ENCODE measurements at places on chromosomes 16 and 17.

DNA sequence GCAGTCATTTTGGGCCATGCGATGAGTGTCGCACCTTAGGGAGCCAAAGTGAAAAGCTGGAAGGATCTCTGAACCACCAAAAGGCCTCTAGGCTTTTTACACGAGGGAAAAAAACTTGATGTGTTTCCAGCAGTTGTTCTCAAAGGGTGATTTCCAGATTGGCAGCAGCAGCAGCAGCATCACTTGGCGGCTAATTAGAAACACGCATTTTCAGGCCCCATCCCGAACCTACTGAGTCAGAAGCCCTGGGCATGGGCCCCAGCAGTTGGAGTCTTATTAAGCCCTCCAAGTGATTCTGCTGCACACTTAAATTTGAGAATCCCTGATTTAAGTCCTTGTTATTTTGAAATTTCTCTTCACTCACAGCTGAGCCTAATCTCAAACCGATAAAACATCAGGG is 25.3 kb upstream of the PYY start:
- no peak for DNase-seq

DNA sequence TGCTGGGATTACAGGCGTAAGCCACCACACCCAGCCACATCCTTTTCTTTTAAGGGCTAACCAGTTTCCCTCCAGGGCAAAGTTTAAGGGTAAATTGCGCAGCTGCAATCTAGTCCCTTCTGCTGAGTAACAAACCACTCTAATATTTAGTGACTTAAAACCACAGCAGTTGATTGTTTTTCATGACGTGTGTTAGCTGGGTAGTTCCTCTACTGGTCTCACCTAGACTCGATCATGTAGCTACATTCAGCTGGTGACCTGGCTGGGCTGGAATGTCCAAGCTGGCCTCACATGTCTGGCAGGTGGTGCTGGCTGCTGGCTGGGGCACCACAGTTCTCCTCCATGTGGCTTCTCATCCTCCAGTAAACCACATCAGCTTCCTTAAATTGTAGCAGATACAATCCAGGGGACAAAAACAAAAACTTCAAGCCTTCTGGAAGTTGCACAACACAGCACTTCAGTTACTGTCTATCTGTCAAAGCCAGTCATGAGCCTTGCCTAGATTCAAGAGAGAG is 75.5 kb downstream of the GPRC5B start:
- DNase-seq: no peak

DNA sequence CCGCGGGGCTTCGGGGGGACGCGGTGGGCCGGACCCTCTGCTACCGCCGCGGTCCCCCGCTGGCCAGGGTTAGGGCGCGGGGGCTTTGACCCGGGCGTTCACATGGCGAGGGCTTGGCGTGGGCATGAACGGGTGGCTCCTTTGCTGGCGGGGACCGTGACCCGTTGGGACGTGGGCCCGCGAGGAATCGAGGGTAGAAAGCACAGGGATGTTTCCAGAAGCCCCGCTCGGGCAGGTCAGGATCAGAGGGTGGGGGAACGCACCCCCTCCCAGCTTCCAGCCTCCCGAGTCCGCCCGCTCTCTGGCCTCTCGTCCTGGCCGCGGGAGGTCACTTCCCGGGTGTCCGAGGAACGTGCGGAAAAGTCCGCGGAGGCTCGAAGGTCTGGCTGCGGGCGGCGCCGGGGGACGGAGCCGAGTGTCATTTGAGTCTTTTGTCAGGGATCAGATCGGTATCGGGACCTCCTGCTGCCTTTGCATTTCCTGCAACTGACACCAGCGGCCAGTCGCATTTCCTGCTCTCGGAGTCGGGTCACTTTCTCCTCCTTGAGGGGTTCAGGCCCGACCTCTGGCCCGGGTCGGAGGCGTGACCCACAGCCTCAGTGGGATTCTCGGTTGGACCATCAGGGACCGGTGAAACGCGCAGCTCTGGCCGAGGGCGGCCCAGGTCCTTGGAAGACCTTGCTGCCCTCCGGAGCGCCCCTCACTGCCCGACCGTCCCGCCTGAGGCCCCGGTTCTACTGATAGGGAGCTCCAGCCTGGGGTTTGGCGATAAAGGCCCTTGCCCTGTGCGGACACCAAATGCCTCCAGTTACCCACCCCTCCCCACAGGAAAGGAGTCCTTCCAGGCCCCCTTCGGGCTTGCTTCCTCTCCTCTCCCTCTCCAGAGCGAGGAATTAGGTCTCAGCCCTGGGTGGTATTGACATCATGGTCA is 702 bp upstream of the WNT3 start:
- DNase-seq: no peak

DNA sequence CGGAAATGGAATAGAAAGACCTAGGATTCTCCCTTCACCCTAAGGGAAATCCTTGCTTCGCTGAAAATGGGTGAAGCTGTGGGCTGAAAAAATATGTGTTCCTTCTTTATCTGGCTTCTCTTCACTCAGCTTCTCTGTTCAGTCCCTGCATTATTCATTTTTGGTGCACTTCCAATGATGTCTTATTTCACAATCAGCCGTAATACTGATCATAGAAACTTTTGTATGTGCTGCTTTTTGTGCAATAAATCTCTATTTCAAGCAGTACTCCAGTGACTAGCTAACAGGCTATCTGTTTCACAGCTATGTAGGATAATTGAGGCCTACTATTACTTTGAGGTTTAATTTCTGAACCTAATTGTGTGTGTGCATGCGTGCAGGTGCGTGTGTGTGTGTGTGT is 144.6 kb downstream of the FOXL1 start:
- DNase-seq: no peak

DNA sequence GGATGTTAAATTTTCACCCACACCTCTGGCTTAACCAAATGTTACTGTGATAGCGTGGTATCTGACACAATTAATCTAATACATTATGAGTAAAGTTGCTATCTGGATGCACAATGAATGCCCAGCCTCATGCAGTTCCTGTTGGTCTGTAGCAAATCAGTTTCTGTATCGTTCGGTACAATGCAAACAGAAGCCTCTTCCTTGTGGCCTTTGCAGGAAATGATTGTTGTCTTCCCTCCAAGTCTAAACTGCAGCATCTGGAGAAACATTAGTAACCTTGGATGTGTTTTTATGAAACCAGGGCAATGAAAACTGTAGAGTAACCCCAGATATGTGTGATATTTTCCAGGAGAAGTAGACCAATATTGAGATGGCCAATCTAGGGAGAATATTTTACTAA is 46.8 kb downstream of the CYB561 start:
- DNase-seq: no peak

DNA sequence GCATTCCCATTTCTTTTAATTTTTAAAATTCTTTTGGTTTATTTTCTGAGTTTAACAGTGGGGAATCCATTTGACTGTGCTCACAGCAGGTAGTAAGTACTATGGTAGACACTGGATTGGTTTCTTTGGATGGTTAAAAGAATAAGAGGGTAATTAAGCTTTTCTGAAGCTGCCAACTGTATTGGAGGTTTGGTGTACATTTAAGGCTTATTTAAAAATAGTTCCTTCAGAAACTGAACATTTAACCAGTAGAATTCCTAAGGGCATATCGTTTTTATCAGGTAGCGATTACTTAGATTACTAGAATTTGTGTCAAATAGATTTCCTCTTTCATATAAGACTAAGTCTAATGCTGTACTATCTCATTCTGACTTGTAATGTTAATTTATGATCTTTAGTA is 162.4 kb downstream of the PPM1E start:
- no peak for DNase-seq

DNA sequence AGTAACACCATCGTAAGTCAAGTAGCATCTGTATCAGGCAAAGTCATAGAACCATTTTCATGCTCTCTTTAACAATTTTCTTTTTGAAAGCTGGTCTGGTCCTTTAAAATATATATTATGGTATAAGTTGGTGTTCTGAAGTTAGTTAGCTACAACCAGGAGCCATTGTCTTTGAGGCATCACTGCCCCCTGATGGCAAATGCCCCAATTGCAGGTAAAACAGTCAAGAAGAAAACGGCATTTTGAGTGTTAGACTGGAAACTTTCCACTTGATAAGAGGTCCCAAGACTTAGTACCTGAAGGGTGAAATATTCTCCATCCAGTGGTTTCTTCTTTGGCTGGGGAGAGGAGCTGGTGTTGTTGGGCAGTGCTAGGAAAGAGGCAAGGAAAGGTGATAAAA is 14.1 kb downstream of the TP53 start:
- no peak for DNase-seq

DNA sequence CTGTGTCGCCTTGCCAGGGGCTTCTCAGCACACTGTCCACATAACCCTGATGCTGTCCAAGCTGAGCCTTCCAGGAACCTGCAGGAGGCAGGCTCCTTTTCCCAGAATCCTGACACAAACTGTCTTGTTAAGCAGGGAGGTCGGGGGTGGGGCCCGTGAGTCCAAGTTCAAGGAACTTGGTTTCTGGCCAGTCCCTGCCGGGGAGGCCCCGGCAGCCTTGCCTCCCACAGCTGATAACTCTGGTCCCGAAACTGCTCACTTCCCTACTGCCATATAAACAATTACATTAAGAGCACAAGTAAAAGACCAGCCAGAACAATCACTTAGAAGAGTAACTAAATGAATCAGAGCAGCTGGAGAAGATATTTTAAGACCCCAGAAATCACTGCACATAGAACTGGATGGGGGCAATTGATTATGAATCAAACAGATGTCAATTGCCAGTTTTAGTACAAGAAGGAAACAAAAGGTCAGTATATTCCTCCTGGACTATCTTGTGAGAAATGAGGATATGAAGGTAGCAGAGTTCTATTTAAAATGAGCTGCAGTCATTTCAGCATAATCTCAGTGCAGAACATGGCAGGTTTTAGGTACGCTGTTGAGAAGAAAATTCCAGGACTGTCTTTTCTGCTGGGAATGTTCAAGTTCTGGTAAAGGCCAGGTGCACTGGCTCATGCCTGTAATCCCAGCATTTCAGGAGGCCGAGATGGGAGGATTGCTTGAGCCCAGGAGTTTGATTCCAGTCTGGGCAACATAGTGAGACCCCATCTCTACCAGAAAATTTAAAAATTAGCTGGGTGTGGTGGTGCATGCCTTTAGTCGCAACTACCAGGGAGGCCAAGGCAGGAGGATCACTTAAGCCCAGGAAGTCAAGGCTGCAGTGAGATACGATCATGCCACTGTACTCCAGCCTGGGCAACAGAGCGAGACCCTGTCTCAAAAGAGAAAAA is 169.8 kb downstream of the PITPNC1 start:
- no peak for DNase-seq
